ENCODE measurements at places on chromosomes 12 and 14.

GRCh38 chr14:71701990-71702389 lies 230.2 kb upstream of the RGS6 start:
- no peak for ATAC-seq

- ATAC-seq, result no peak
Observed at GRCh38 chr14:89350152-89350551, 66.9 kb downstream of the FOXN3 start.

DNA sequence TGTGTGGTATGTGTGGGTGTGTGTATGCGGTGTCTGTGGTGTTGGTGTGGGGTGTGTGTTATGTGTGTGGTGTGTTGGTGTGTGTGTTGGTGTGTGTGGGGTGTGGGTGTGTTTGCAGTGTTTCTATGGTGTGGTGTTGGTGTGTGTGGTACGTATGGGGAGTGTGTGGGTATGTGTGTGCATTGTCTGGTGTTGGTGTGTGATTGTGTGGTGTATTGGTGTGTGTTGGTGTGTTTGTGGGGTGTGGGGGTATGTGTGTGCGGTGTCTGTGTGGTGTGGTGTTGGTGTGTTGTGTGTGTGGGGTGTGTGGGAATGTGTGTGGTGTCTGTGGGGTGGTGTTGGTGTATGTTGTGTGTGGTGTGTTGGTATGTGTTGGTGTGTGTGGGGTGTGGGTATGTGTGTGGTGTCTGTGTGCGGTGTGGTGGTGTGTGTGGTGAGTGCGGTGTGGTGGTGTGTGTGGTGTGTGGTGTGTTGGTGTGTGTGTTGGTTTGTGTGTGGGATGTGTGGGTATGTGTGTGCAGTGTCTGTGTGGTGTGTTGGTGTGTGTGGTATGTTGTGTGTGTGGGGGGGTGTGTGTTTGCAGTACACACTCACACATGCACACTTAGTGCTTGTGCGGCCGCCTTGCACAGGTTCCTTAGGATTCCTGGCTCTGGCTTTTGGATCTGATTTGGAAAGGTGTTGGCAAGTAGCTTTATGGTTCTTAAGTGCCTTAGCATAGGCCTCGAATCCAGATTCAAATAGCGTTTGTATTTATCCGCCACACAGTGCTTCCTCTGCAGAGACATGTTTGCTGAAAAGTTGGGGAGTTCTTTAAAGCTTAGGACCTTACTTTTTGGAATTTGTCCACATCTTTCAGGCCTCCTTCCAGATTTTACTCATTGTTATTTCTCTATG lies 16.4 kb downstream of the MLXIP start:
- no peak for ATAC-seq

GRCh38 chr12:104319918-104320626 lies 16.5 kb downstream of the EID3 start:
- ATAC-seq, result no peak

GRCh38 chr14:61841145-61841544 lies 78.9 kb downstream of the SNAPC1 start:
- ATAC-seq, result no peak

DNA sequence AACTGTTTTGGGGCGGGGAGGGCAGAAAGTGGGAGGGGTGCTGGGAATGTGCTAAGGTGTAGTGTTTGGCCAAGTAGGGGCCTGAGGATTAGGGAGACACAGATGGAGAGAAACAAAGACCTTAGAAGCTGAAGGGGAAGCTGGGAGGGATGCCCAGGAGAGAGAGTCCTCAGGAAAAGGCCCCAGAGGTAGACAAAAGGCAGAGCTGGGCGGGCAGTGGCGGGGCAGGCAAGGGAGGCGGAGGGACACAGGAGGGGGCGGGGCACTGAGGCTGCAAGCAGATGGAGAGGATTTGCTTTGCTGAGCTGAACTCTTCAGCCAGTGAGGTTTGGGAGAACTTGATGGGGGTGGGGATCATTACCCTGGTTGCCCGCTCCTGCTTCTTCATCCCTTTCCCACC lies 2.8 kb downstream of the PTMS start:
- ATAC-seq, result peak; percentile 0

- ATAC-seq, result peak; percentile 83
Observed at GRCh38 chr12:107465625-107466024, 220.0 kb upstream of the PWP1 start.

GRCh38 chr14:75222208-75222701 lies 45.8 kb upstream of the TMED10 start:
- no peak for ATAC-seq

GRCh38 chr14:61238611-61239245 lies 42.4 kb downstream of the TMEM30B start:
- no peak for ATAC-seq

GRCh38 chr12:81417056-81417455 lies 339.2 kb downstream of the ACSS3 start:
- no peak for ATAC-seq

DNA sequence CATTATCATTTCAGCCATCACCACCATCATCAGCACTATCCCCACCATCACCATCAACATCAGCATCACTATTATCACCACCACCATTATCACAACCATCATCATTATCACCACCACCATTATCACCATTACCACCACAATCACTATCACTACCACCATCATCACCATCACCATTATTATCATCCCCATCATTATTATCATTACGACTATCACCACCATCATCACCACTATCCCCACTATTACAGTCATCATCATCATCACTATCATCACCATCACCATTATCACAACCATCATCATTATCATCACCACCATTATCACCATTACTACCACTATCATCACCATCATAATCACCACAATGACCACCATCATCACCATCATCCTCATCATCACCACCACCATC lies 50.4 kb upstream of the CMKLR1 start:
- ATAC-seq, result no peak

GRCh38 chr12:63070709-63071108 lies 80.3 kb downstream of the AVPR1A start:
- ATAC-seq, result no peak

DNA sequence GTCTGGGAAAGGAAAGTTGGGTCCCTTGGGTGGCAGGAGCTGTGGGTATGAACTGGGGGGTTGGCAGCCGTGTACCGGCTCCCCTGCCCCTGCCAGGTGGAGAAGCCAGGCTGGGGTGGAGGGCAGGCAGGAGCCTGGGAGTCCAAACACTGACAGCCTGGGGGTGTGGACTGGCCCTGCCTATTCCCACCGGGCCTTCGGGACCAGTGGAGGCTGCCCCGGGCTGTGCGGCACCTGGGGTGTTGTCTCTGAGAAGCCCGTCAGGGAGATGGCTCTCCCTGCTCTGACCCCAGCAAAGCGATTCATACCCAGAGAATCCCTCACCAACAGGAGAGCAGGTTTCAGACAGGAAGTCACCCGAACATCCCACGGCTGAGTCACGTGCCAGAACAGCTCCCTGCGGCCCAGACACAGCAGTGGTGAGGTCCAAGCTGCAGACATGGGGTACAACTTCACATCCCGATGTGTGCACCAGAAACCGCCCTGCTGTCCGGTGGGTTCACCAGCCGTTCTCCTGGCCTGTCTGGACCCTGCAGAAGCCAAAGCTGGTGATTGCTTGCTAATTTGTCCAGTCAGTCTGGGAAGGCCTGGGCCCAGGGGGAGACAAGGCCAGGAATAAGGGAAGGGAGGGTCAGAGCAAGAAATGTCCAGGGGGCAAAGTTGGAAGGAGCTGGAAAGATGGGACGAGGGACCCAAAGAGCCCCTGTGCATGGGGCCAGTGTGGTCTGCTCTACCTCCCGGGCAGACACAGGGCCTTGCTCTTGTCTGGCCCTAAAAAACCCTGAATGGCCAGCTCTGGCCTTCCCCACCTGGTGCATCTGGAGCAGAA lies 2.1 kb upstream of the GPR132 start:
- ATAC-seq, result no peak

DNA sequence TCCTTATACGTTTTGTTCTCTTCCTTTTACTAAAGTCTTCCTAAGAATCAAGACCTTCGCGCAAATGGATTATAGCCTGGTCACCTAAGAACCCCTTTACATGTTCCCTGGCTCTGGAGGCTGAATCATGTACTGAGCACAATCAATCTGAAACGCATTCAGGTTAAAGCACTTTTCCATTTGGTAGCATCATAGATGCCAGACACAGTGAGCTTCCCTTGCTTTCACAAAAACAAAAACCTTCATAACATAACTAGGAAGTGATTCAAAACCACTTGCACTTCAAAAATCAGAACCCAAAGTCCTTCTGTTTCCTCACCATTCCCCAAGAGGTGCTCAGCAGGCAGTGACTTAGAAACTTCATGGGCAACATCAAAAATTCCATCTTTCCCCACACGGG lies 105.4 kb downstream of the CRACR2A start:
- ATAC-seq, result no peak

DNA sequence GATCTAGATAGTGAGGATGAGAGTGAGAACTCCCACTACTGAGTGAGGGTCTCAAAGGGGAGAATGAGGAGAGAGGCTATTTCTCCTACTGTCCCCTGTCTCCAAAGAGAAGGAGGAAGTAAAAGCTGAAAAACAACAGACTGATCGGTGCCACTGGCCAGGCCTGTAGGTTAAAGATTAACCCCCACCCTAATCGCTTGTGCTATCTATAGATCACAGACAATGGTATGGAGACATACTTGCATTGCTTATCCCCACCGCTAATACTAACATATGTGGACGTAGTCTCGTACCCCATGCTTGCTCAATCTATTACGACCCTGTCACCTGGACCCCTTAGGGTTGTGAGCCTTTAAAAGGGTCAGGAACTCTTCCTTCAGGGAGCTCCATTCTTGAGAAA lies 777.9 kb upstream of the TMEM132C start:
- ATAC-seq, result no peak

- no peak for ATAC-seq
Observed at GRCh38 chr12:32407795-32408194, 8.4 kb downstream of the FGD4 start.

GRCh38 chr12:90974286-90974685 lies 19.3 kb upstream of the CCER1 start:
- ATAC-seq, result no peak

- ATAC-seq, result no peak
Observed at GRCh38 chr12:69846976-69847375, 21.9 kb downstream of the MYRFL start.

DNA sequence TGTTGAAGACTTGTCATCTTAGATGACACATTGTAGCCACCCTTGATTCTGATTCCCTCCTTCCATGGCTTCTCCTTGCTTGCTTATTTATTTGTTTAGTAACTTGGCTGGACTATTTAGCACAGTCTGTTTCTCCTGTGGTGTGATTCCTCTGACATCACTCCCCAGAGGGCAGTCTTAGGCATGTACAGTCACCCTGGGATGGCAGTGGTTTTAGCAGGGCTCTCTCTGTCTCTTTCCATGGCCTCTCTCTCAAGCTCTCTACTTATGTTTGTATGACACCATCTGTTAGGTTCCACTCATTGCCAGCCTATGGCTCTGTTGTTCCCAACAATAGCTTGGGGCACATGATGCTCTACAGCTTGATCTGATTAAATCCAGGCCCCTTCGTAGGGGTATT lies 158.3 kb downstream of the ADGRD1 start:
- peak; percentile 18 for ATAC-seq

DNA sequence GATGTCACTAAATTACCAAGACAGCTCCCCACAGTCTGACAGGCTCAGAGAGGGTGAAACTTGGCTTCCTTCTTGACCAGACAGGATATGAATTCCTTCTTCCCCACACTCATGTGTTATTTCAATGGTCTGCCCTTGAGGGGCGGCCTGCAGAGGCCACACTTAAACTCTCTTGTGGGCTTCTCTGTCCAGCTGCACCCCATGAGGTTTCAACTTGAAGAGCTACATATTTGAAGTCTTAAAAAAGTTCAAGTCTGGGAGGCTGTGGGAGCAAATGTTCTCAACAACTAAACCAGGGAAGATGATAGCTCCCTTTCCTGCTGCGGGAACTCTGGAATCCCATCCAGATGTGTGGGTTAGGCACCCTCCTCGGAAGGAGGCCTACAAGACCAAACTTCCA lies 98.3 kb downstream of the TTC7B start:
- no peak for ATAC-seq

- ATAC-seq, result no peak
Observed at GRCh38 chr12:3419558-3419957, 71.4 kb upstream of the PRMT8 start.

DNA sequence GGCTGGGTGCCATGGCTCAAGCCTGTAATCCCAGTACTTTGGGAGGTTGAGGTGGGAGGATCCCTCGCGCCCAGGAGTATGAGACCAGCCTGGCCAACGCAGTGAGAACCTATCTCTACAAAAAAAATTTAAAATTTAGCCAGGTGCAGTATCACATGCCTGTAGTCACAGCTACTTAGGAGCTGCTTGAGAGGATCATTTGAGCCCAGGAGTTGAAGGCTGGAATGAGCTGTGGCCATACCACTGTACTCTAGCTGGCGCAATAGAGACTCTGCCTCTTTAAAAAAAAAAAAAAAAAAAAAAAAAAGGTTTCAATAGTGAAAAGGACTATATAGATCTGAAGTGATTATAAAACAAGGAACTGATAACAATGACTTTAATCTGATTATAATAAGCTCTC lies 13.5 kb downstream of the PSMA3 start:
- no peak for ATAC-seq

GRCh38 chr14:93959239-93960107 lies 16.9 kb downstream of the ASB2 start:
- peak; percentile 85 for ATAC-seq

DNA sequence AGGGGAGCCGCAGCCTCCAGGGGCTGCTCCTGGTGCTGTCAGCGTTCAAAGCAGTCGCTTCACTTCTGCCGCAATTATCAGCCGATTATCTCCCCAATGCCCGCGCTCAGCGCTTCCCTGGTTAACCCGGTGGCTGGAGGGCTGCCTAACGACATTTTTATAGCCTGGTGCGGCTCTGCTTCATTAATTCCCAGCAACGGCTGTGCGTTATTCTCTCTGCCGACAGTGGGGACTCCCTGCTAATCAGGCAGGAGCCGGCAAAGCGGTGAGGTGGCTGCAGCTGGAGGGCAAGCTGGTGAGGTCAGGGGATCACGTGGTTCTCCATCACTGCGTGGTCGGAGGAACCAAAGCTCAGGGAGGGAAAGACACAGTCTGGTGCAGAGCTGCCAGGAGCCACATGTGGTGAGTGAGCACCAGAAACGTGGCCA lies 62.9 kb downstream of the GLRX5 start:
- peak; percentile 98 for ATAC-seq

- ATAC-seq, result no peak
Observed at GRCh38 chr14:64815257-64815656, 64.5 kb downstream of the SPTB start.

DNA sequence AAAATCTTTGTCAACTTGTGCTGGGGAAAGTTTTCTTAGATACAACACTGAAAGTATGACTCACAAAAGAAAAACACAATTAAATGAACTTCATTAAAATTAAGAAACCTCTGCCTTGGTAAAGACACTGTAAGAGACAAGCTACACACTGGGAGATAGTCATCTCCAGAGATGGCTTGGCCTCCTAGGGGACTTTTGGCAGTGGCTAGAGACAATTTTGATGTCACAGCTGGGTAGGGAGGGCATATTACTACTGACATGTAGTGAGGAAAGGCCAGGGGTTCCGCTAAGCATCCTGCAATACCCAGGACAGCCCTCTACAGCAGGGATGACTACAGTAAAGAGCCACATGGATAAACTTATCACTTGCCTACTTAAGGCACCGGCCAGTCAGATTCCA lies 8.7 kb upstream of the RNASE4 start:
- no peak for ATAC-seq

- peak; percentile 60 for ATAC-seq
Observed at GRCh38 chr12:128267131-128267622, at the start of gene TMEM132C. TSS of gene TMEM132C (plus strand) at chr12:128267170. CDS start at chr12:128267403, 233 bp downstream.
